ENCODE measurements at places on chromosomes 4 and X.

GRCh38 chr4:153074936-153075630 is 129.2 kb upstream of the TRIM2 start:
- no peak for DNase-seq

DNA sequence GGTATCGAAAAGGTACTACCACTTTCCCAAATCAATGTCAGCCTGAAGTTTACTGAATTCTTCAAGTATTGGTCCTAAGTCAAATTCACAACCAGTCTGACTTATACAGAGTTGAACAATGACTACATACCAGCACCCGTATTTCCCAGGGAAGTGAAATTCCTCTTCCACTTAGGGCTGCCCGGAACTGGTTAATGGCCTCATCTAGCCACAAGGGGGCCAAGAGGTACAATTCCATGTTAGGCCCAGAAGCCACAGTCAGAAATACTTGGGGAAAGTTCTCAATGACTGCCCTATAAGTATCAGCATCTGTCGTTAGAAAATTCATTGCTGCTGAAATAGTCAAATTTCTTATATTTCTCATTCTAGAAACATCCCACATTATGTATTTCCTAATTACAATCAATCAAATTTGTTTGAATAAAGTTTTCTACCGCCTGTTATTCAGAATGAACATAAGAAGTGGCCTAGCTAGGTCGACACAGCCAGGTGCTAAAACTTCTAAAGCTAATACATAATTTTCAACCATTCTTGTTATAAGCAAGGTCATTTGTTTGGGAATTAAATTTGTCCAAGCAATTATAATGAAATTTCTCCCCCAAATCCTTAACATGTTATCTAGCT is 5.6 kb upstream of the PCDH7 start:
- peak; percentile 33 for DNase-seq

GRCh38 chrX:72001471-72001870 is 90.8 kb downstream of the NHSL2 start:
- DNase-seq, result no peak

GRCh38 chrX:7447801-7448499 is 300.0 kb upstream of the PUDP start:
- DNase-seq, result no peak

DNA sequence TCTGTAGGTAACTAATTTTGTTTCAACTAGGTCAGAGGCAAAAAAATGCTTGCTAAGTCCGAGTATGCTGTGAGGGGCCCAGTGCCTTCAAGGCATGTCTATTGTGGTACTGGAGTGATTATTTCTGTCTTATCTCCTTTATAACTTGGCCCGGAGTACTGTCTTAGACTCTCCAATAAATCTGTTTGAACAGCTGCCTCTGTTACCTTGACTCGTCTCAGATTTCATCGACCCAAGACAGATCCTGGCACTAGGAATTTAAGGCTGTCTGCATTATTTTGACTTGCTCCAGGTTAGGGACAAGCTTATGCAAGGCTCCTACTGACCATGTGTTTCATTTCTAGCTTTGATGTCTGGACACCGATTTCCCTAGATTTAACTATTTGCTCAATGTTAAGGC is 41.1 kb upstream of the NKAP start:
- DNase-seq, result no peak

- no peak for DNase-seq
Measured at GRCh38 chr4:57132743-57133137, 22.6 kb upstream of the IGFBP7 start.

Measured in keratinocyte (primary cell).